ENCODE measurements at places on chromosomes 3 and 15.
A peak's percentile ranks its signal among the peaks of the same experiment; 100 is the strongest.

DNA sequence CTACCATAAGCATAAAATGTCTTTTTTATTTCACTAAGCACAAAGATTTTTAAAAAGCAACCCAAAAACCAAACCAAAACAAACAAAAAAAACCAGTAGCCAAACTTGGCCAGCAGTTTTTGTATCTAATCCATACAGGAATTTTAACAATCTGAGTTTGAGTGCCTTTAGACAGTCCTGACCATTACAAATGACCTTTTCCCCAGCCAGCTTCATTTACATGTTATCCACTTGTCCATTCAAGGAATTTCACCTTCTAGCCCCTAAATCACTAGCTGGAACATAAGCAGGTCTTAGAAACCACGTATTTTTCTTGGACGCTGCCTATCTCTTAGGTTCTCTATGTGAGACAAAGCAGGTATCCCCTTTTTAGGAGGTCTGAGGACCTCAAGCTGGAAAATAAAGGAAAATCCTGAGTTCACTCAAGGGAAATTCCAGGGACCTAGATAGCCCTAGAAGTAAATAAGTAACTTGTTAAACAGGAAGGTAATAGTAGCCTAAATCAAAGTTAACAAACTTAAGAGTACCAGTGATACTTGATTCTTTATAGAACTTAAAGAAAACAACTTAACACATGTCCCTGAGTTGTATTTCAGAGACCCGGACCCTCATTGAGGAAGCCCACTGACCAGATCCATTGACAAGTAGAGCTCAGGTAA lies 34.2 kb downstream of the CIP2A start:
- DNase-seq: no peak

DNA sequence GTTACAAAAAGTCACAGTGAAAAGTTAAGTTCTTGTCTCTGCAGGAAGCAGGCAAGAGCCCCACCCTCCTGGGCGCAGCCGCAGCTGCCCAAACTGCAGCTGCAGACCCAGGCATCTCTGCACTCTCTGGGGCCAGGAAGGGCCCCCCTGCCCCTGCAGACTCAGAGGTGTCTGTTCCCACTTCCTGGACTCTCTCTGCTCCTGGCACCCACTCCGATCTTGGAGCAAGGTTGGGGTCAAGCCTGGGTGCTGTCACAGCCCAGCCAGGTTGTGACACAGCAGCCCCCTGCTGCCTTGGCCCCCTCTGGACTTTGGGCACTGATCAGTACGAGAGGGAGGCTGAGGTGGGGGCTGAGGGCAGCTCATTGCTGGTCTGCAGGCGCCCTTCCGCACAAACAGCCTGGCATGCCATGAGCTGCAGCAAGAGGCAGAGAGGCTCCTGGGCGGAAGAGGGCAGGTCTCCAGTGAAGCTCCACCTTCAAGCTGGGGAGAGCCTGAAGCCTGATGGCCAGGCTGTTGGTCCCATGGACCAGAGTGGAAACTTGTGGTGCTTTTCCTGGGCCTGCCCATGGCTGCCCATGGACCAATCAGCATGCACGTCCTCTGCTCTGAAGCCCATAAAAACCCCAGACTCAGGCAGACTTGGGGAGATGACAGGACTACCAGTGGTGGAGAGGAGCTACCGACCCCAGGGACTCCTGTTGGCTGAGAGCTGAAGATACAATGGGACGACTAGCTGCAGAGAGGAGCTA lies 42.9 kb upstream of the LRRFIP2 start:
- DNase-seq: no peak

DNA sequence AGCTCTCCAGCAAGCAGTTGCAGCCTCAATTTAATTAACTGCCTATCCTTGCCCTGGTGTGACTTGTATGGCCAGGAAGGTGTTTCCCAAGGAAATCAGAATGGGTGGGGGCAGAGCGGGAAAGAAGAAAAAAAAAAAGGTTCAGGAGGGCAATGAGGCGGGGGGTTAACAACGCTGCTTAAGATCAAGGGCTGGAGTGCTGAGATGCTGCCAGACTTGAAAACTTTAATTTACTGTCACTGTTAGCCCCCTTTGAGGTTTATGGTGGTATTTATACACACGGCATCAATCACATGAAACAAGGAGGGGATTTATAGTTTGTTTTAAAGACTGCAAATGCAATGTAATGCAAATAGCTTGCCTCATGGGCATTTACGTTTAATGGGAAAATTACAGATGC lies 319.4 kb upstream of the NR2F2 start:
- DNase-seq: no peak

- DNase-seq: no peak
Measured at GRCh38 chr3:41573591-41573990, 374.3 kb downstream of the CTNNB1 start.

GRCh38 chr3:43048470-43048869 lies 57.4 kb downstream of the POMGNT2 start:
- DNase-seq: no peak

- no peak for DNase-seq
Measured at GRCh38 chr3:140552898-140553297, 125.0 kb upstream of the TRIM42 start.

DNA sequence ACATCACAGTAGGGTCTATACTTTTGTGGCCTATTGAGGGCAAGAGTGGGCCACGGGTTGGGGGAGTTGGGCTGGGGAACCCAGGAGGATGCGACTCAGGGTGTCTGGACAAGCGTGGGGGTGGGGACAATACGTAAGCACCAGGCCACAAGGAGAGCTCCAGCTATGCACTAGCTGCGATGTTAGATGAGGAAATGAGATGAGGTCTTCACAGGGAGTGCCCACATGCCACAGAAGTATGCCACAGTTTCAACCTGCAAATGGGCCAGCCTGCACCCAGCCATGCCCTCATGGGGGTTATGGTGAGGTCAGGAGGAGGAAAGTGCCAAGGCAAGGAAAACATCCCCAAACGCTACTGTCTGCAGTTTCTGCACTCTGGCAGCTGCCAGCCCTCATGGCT lies 30.5 kb downstream of the CACNA2D2 start:
- no peak for DNase-seq

GRCh38 chr3:27729748-27730611 lies 7.9 kb upstream of the EOMES start:
- DNase-seq: peak; percentile 29

- DNase-seq: no peak
Measured at GRCh38 chr15:52360229-52361203, 64.9 kb upstream of the MYO5C start.

DNA sequence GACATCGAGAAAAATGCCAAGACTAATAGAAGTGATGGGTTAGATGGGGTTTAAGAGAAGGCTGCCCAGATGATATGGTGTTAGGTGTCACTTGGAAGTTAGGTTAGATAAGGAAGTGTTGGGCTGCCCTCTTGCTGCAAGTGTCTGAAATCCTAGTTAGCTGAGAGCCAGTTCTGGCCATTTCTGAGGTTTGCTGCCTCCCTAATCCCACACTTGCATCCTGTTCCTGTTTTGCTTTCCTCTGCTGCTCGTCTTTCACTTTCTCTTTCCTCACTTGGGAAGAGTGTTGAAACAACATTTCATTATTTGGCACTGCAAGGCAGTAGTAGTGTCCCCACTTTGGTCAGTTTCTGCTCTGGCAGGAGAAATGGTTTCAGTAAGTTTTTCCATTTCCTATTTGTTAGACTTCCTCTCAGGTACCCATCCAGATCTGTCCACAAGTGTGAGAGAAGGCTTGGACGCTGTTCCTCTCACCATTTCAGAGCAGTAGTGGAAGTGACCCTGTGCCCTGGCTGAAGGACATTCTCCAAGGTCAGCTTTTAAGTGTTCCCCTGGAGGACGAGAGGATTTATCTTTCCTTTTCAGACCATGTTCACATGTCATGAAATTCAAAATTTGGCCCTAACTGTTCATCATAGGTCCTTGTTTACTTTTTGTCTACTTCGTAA lies 93.3 kb downstream of the ADAMTSL3 start:
- DNase-seq: no peak

- DNase-seq: peak; percentile 53
Measured at GRCh38 chr3:123602325-123602724, 17.5 kb upstream of the HACD2 start.

DNA sequence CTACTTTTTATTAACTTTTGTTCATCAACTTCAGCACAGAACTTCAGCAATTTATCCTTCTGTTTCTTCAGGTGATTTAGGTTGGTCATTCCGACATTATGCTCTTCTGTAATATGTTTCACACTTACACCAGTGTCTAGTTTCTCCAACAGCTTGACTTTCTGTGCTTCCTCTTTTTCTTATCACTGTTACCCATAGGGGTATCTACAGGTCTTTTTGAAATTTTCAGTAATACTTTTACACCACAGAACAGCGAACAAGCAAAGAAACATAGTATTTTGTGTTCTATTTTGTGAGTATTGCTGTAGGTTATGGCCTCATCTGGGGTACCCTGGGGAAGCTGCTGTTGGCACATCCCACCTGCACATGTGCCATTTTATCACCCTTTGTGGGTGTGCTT lies 260.7 kb downstream of the NSUN3 start:
- DNase-seq: no peak

- peak; percentile 26 for DNase-seq
Measured at GRCh38 chr3:106860182-106860581, 517.1 kb upstream of the CCDC54 start.

- DNase-seq: no peak
Measured at GRCh38 chr3:4804161-4805058, 174.8 kb upstream of the BHLHE40 start.

DNA sequence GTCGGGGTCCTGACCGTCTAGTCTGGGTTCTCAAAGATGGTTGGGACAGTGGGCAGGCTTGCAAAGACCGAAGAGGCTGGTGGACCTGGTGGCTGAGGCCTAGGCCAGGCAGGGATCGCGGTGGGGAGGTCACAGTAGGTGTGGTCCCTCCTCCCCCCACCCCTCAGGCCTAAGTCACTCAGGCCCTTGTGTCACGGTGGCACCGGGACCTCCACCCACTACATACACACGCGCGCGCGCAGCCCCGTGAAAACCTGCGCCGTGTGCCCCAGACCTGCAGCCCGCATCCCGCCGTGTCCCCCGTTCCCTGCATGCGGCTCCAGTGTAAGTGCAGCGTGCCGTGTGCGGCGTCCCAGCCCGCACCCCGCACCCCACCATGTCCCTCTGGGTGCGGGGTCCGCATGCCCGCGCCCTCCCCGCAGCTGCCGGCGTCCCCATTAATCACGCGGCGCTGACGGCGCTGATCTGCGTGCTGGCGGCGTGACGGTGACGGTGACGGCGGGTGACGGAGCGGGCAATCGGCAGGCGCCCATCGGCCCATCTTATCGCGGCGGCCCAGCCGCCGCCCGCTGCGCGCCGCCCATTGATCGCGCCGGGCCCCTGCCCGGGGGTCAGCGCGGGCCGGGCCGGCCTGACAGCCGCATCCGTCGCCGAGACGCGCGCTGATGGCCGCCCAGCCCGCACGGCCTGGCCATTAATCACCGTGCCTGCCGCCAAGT lies 24.4 kb downstream of the SEC61A1 start:
- DNase-seq: no peak

- DNase-seq: no peak
Measured at GRCh38 chr3:56942523-56942922, 117.9 kb upstream of the SPATA12 start.

DNA sequence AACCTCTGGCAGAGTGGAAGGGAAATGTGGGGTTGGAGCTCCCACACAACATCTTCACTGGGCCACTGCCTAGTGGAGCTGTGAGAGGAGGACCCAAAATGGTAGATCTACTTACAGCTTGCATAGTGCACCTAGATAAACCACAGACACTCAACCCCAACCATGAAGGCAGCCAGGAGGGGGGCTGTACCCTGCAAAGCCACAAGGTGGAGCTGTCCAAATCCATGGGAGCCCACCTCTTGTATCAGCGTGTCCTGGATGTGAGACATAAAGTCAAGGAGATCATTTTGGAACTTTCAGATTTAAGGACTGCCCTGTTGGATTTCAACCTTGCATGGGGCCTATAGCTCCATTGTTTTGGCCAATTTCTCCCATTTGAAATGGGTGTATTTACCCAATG lies 20.9 kb downstream of the TP63 start:
- no peak for DNase-seq

DNA sequence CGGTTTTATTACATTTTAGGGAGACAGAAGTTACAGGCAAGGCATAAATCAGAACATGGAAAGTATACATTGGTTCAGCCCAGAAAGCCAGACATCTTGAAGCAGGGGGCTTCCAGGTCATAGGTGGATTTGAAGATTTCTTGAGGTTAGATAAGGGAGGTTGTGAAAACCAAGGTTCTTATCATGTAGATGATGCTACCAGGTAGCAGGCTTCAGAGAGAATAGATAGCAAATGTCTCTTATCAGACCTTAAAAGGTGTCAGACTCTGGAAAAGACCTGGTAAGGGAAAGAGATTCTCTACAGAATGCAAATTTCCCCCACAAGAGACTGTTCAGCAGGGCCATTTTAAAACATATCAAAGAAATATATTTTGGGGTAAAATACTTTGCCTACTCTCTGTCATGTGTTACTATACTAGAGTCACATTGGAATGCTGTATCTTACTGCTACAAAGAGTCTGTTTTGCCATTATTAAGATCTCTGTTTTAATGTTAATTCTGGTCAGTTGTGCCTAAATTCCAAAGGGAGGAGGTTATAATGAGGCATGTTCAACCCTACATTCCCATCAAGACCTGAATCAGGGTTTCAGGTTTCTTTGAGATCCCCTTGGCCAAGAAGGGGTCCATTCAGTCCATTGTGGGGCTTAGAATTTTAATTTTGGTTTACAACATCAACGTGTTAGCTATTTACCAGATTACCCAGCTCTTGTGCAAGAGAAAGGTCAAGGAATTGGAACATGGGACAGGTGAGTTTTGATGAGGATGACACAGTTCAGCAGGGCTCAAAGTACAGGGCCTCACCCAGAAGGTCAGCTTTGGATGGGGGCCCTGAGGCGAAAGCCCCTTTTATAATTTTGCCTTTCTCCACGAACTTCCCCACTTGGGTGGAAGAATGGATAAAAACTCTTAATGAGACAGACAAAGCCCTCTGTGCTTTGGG lies 36.0 kb upstream of the LYZL4 start:
- no peak for DNase-seq

- DNase-seq: no peak
Measured at GRCh38 chr3:5750874-5751640, 563.5 kb downstream of the EDEM1 start.

GRCh38 chr3:108221393-108221792 lies 831 bp downstream of the IFT57 start:
- peak; percentile 34 for DNase-seq

DNA sequence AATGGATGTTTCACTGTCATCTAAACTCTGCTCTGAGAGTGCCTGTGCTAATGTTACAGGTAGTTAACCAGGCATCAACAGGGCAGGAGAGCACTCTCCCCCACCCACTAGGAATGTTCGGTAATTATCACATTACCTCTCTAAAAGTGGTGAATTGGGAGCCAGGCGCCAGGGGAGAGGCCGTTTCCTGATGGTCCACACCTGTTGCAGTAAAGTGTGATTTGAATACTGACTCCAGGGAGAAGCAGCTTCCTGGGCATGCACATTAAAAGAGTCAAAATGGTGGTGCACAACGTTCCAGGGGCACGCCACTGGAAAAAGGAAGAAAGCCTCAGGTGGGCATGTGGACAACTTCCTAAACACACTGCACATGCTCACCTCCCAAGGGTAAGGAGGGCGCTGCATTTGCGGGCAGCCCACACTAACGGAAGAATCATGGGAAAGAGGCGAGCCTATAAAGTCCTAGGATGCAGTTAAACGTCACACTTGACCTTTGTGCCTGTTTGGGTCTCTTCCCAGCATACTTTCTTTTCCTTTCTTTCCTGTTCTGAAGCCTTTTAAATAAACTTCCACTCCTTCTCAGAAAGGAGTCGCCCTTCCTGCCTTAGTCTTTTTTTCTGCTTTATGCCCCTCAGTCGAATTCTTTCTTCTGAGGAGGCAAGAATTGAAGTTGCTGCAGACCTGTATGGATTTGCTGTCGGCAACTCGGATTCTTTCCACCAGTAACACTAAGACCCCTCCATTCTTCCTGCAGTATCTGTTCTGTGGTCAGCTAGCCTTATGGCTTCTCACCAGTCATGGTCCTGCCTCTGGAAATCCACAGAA lies 28.9 kb upstream of the GPD1L start:
- DNase-seq: no peak
